Stimulated activated naive CD4-positive, alpha-beta T cell (primary cell): ENCODE measurements at places on chromosomes 7 and 10.

DNA sequence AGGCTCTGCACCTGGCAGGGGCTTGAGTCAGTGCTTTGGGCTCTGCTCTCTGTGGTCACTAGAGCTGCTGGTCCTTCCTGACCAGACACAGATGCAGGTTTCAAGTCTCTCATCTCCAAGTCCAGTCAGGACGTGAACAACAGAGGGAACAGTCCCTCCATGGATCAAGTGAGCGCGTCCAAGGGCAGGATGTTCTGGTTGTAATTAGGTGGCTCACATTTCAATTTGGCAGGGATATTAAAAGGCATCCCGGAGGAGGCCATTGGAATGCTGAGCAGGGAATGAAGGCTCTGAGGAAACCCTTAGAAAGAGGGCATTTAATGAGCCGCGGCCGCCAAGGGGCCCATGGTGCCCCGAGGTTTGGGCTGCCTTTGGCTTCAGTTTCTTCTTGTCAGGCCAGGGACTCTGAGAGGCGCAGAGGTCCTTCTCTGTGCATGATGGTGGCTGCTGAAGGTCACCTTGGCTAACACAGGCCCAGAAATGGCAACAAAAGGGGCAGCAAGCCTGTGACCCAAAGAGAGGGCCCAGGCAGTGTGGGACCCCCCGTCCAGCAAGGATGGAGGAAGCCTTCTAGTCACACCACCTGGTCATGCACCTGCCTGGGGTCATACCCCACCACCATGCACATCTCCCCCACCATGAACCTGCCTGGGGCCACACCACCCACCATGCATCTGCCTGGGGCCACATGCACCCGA, 30.7 kb upstream of the INPP5A start:
- DNase-seq, result no peak

DNA sequence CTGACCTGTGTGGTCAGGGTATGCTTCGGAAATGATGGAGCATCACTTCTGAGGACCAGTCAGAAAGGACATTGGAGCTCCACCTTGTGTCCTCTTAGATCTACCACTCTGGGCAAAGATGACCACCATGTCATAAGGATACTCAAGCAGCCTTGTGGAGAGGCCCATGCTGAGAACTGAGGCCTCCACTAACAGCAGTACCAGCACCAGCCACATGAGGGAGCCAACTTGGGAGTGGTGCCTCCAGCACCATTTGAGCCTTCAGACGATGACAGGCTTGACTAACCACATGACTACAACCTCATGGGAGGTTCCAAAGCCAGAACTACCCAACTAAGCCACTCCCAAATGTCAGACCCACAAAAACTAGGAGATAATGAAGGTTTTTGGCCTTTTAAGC, 116.0 kb downstream of the NPTX2 start:
- DNase-seq, result no peak

DNA sequence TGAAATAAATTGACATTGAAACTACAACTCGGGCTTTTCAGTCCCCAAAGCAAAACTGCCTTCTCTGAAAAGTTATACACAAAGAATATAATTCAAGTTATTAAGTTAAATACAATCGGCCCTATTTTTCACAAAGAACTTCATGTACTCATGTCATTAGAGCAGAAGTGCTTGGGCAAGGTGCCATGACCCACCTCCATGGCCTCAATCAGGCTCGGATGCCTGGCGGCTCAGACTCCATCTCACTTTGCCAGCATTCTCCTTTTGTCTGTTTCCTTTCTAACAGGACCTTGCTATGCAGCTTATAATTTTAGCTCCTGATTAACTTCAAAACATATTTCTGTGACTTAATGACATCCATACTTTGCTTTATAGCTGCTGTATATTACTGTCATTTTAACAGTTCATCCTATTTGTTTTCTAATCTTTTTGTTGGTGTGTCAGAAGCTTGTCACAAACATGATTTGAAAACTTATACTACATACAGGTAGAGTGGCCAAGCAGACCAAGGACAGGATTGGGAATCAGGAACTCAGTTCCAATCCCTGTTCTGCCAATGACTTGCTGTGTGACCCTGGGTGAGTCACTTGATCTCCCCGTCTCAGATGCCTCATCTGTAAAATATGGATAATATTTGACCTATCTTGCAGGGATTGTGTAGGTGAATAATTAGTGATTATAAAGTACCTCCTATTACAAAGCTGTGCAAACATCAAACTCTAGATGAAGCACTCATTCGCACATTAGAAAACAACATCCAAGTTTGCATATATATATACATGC, 60.8 kb upstream of the ITGA8 start:
- DNase-seq, result no peak

GRCh38 chr7:20395511-20395910, 64.8 kb downstream of the ITGB8 start:
- no peak for DNase-seq

DNA sequence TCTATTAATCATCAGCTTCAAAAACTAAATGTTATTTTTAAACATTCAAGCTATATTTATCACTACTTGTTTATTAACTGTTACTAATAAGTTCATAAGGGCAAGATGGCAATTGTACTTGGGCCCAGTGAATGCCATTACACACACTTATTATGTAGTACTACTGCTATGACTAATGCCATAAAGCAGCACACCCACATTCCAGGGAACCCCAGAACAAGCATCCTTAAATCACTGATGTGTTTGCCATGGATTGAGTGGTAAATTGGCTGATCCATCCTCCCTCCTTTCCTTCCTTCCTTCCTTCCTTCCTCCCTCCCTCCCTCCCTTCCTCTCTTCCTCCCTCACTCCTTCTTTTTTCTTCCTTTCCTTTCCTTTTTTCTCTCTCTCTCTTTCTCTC, 37.4 kb upstream of the RSU1 start:
- DNase-seq, result no peak

DNA sequence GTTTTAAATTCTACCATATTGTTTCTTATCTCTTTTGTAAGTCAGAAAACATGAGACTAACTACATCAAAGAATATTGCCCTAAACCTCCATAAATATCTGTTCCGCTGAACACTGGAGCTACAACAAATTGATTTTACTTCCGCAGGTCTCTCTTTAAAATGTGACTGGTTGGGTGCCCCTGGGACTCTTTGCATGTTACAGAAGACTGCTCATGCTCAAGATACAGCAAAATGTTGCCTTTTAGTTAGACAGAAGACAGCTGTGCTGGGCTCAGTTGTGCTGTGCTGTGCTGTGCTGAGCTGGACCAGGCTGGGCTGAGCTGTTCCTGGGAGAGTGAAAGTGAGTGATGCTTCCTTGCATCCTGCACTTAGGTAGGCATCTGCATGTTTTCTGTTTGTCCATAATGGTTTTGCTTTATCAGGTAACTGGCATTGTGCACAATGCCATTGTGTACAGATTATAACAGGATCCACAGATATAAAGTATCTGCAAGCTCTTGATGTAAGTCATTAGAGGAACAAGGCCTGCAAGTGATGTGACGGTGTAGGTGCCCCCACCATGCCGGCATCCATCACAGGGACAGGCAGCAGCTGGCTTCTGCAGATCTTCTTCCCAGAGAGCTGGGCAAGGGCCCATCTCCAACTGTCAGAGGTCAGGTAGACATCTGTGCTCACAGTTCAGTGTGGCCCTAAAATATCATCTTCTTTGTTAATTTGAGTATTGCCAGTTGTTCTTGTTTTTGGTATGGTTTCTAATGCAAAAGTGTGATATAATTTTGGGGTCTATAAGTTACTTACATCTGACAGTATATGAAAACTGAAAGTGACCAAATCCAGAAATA, 972.5 kb upstream of the CELF2 start:
- DNase-seq, result no peak

GRCh38 chr10:30056767-30057355, 2.5 kb downstream of the JCAD start:
- no peak for DNase-seq

DNA sequence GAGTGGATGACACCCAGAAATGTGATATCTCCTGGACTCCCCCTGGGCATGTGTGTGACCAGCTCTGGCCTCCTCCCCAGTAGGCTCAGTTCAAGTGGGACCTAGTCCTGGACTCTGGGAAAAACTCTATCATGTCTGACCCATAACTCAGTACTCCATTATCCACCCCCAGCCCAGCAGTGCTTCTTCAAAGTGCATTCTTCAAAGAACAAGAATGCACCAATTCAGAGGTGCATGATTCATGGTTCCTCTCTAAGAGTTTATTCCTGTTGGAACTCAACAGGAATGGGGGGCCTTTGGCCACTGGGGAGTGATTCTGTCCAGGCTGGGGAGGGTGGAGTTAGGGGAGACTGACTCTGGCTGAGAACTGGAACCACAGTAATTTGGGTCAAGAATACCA, 173.6 kb upstream of the CXCL12 start:
- DNase-seq, result no peak

- no peak for DNase-seq
Measured at GRCh38 chr7:36736899-36737211, 12.6 kb upstream of the AOAH start.

DNA sequence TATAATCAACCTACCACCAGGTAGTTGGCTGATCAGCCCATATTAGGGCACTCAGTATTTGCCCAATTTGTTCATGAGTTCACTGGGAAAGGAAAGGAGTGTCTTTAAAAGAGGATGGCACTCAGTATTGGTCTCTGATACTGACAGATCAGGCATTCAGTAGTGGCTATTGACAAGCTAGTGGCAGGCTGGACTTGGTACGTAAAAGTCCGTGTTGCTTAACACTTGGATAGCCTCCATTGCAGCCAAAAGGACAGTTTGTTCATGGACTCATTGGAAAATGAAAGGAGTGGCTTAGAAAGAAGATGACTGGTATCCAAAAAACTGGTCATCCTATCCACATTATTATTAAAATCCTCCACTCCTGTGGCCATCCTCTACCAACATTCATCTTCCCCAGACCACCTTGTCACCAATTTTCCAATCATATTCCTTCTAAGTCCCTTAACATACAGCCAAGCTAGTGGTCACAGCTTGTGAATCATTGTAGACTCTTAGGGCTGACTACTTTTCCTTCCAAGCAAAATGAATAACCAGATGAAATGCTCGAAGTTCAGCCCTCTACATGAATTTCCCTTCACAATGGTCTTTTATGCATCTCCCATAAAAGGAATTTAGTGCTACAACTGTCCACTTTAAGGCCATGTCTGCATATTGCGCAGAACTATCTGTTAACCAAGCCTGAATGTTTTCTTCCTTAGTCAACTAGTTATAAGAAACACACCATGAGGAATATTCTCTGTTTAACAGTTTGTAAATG, 78.6 kb upstream of the MAGI2 start:
- no peak for DNase-seq

DNA sequence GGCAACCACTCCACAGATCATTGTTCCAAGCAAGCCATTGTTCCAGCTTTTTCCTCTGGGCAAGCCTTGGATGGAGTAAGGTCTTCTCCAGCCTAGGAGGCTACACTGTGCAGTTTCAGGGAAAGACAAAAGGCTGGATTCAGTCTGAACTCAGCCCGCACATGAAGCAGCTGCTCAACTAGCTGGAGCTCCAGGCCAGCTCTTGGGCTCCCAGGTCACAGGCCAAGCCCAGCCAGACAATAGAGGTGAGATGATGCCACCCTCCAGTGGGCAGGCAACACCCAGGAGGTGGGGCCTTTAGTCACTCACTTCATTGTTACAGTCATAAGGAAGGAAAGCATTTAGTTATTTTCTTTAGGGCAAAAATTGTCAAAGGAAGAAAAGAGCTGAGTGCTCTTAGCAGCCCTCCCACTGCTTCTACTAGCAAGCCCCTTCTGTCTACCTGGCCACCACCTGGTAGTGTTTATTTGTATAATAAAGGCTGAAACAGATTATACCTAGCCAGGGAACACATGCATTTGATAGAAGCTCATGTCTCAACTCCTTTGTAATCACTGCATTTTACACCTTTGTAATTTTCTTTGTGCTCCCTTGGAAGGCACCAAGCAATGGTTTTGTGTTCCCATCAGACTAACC, 253.4 kb downstream of the WDR11 start:
- no peak for DNase-seq

DNA sequence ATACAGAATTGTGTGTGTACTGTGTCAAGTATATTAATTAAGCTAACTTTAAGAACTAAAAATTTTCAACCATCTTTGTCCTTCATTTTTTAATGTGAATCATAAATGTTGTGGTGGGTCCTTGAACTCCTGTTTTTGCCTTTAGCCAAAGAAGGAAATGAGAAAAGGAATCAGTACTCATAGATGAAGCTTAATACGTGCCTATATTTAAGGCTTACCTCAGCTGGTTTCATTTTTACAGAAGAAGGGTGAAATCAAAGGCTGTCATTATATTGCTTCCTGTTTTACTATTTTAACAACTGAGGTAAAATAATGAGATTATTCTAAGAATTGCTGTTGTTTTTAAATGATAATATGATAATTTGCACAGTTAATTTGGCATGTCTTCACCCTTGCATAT, 6.3 kb upstream of the SNX13 start:
- DNase-seq, result no peak

DNA sequence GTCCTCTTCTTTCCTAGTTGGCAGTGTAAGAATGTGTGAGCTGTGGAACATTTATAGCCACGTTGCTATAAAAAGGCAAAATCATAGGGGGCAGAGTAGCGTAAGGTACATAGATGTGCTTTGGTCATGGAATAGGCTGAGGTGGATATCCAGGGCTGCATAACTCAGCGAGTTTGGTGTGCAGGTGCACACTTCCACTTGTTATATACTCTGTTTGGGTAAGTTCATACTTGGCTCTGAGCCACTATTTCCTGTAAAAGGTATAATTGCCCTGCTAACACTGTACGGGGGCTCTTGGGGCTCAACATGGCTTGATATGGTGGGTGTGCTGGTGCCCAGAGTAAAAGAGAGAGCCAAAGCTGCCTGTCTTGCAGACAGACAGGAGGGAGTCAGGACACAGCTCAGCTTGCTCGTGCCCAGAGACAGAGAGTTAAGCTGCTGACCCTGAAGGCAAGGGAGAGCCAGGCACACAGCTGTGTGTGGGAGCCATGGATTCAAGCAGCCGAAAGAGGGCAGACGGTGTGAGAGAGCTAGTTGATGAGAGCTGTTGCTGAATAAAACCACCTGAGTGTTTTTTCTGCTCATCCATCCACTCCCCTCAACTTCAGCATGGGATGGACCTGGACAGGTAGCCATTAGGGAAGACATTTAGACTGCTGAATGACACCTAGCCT, 126.7 kb downstream of the DKK1 start:
- DNase-seq, result no peak

DNA sequence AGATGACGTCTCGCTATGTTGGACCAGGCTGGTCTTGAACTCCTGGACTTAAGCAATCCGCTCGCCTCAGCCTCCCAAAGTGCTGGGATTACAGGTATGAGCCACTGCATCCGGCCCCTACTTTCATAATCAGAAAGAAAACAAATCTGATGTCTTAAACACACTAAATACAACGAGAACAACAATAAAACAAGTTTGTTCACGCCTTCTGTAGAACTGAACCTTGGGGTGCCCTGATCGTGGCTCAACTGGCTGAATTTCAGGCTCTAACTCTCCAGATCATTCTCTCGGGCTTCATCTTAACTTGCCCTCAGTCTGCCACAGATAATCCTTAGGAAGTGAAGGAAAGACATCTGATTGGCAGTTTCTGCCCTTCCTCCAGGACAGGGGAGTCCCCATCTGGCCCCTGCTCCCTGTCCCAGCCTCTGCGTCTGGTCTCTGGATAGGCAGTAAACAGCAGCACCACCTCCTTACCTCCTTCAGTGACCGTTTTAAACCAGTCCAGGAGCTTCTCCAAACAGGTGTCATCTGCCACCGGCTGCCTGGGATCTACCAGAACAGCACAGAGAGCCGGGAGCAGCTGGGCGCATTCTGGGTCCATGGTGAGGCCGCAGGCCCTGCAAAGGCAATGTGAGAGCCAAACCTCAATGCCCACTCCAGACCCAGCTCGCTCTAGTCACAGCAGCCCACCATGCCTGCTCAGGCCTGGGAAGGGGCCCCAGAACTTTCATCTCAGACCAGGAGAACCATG, 1.3 kb downstream of the BRAT1 start:
- no peak for DNase-seq
